ENCODE measurements at places on chromosomes 13 and 19.

DNA sequence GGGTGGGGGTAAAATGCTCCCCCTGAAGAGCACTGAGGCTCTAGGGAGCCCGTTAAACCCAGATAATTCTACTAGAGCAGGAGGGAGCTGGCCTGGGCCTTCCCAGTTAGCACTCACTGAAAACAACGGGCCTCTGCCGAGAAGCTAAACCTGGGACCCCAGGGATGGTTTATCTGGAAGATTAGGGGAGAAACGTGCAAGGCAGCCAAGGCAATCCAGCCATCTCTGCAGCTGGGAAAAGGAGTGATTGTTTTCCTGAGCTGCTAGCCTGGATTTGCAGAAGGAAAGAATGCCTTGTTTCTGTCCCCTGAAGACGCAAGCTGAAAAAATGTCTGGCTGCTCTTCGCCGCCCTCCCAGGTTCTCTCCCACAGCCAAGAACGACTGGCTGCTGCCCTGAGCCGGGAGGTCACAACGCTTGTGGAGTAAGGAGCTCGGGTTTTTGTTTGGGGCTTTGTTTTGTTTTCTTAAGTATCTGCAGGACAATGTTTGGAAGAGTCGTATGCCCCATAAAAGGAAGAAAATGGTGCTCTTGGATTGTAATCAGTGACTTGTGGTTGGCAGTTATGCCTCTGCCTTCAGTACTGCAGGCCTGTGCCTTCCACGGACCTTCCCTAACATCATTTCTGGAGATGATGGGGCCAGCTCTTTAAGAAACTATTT, 31.5 kb downstream of the COL4A2 start:
- no peak for DNase-seq

DNA sequence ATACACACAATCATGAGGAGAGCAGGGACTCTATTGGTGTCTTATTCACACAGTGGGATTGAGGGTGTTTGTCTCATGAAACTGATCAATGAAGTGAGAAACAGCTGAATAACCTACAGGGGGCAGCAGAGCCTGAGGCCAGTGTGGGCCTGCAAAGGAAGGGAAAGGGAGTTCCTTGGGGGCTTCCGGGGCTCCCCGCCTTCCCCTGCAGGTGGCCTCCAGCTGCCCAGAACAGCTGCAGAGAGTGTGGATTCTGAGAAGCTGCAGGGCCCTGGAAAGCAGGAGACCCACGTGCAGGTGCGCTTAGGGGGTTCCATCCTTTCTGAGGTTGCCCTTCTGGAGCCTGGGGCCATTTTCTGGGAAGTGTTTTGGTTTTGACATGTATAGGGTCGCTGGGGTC, 20.1 kb downstream of the ZNF763 start:
- no peak for DNase-seq

- no peak for DNase-seq
These were observed 81.2 kb downstream of the STARD13 start for GRCh38 chr13:33204130-33204927.

DNA sequence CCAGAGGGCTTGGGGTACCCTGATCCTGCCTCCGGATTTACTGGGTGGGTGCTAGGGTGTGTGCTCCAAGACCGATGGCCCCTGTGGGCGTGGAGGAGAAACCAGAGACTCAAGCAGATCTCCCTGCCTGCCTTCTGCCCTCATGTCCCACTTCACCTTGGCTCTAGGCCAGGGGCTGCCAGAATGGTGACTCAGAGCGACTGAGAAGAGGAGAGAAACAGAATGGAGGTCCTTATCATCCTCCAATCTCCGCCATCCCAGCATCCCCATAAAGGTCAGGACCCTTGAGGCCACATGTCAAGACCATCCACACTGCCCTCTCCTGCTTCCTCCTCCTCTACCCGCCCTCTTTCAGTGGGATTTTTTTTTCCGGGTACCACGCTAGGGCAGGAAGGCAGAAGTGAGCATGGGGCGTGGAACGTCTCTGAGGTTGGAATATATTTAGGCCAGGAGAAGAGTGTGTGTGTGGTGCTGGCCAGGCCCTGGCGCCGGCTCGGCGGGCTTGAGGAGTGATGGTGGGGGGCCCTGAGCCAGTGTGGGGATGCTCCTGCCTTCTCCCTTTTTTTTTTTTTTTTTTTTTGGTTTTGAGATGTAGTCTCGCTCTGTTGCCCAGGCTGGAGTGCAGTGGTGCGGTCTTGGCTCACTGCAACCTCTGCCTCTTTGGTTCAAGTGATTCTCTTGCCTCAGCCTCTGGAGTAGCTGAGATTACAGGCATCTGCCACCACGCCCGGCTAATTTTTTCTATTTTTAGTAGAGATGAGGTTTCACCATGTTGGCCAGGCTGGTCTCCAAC, 22.3 kb downstream of the IER2 start:
- peak; percentile 64 for DNase-seq

- no peak for DNase-seq
These were observed 24.1 kb upstream of the CEACAM20 start for GRCh38 chr19:44553478-44554171.

All from inflammatory macrophage treated with lipopolysaccharide for 1 hour (primary cell).